ENCODE measurements at places on chromosomes 11 and 22. TPM values are rescaled to one million over a fixed set of nuclear protein-coding genes. Genes with fewer than 3 reads are reported as not detected.

DNA sequence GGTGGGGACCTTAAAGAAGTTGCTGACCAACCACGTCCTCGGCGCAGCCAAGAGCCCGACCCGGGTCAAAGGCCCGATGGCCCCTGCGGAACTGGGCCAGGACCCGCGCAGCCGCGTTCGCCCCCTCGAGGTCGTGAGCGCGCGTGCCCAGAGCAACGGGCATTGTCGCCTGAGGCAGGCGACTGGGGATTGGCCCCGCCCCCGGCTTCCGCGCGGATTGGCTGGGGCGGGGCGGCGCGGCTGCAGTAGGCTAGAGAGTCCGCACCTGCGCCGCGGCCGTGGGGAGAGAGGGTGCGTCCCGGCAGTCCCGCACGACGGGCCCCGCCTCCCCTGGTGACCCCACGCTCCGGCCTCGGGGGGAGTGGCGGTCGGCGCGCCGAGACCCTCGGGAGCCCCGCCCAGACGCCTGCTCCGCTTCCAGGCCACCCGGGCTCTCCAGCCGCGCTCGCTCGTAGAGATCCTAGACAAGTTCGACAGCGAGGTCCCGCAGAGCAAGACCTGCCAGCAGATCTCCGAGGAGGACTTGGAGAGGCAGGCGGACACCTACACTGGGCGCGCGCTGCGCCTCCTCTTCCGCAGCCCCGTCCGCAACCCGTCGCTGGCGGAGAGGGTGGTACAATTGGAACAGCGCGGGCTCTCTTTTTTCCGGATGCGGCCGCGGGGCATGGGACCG lies 8.3 kb upstream of the PPIL2 start:
- H3K4me1 ChIP-seq = peaks cover 13% of the 10 kb centered on the region
- H3K27me3 ChIP-seq = no peaks in the 10 kb centered on the region
- peak; percentile 83 for DNase-seq
- peak overlapping the region; percentile 82 for H3K4me3 ChIP-seq
- peak overlapping the region; percentile 22 for H3K27ac ChIP-seq

GRCh38 chr11:83922953-83923352 lies 636.8 kb upstream of the CCDC90B start:
- H3K36me3 ChIP-seq = no peaks in the 10 kb centered on the region
- no peaks in the 10 kb centered on the region for H3K27me3 ChIP-seq
- no peak overlapping the region for H3K27ac ChIP-seq
- H3K4me1 ChIP-seq = no peaks in the 10 kb centered on the region

DNA sequence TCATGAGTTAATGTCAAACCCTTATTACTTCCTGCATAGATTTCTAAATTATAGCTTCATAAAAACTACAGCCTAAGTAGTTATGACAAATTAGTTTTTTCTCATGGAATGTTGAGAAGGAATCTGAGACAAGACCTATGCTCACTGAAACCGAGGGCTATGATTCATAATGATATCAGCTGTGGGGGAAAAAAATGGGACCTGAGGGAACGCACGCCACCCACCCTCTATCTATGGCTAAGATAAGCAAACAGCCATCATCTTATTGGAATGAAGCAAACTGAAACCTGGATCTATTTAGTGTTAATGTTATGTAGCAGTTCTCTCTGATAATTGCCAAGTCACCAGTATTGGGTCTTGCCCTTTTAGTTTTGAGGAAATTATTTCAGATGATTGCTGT lies 906.9 kb upstream of the RAG2 start:
- H3K4me3 ChIP-seq = no peak overlapping the region
- no peaks in the 10 kb centered on the region for H3K27me3 ChIP-seq
- no peak for DNase-seq
- H3K27ac ChIP-seq = no peak overlapping the region
- no peaks in the 10 kb centered on the region for H3K36me3 ChIP-seq

- peaks cover 29% of the 10 kb centered on the region for H3K27me3 ChIP-seq
- no peak for DNase-seq
- H3K27ac ChIP-seq = no peak overlapping the region
- H3K36me3 ChIP-seq = no peaks in the 10 kb centered on the region
Measured at GRCh38 chr11:43967661-43968060, 25.2 kb downstream of the C11orf96 start.

DNA sequence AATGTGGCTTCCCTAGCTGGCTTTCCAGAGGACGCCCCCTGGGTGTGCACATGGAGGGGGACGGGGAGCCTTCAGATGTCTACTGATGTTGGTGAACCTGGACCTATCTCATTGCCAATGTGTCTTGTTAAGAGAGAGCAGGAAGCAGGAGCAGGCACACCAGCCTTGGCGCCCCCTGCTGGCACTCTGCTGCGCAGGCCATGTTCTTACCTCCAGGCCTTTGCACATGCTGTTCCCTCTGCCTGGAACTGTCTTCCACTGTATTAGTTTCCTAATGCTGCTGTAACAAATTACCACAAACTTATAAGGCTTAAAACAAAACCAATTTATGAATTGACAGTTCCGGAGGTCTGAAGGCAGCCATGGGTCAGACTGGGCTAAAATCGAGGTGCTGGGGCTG lies 23.6 kb upstream of the MN1 start:
- H3K27me3 ChIP-seq = no peaks in the 10 kb centered on the region
- no peak overlapping the region for H3K4me3 ChIP-seq
- H3K4me1 ChIP-seq = no peaks in the 10 kb centered on the region
- H3K27ac ChIP-seq = no peak overlapping the region

GRCh38 chr11:83681031-83681781 lies 395.0 kb upstream of the CCDC90B start:
- DNase-seq = no peak
- no peak overlapping the region for H3K27ac ChIP-seq
- no peaks in the 10 kb centered on the region for H3K4me1 ChIP-seq
- no peaks in the 10 kb centered on the region for H3K36me3 ChIP-seq
- peaks cover 4% of the 10 kb centered on the region for H3K27me3 ChIP-seq
- H3K4me3 ChIP-seq = no peak overlapping the region

GRCh38 chr11:94885581-94885980 lies 87.8 kb downstream of the CWC15 start:
- DNase-seq = no peak

DNA sequence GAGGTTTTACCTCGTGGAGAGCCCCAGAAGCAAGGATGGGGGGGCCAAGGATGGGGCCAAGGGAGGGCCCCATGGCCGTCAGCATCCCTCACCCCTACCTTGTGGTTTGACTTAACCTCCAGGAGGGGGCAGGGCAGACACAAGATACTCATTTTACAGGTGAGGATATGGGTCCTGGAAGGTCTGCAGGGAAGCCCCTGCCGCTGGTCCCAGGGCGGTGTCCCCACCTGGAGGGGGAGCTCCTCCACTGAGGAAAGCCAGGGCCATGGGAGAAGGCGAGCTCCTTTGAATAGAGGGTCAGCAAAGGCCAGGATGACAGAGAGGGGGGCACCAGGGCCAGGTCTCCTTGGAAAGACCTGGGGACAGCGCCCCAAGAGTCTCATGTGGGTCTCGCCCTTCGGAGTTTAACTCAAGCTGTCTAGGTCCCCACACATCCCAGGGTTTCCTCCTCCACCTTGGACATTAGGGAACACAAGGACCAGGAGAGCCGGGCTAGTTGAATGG lies 5.9 kb upstream of the ADORA2A start:
- peaks cover 16% of the 10 kb centered on the region for H3K4me1 ChIP-seq
- no peak overlapping the region for H3K27ac ChIP-seq
- H3K27me3 ChIP-seq = peaks cover 3% of the 10 kb centered on the region

- H3K27ac ChIP-seq = no peak overlapping the region
- no peak overlapping the region for H3K4me3 ChIP-seq
- no peaks in the 10 kb centered on the region for H3K27me3 ChIP-seq
- no peak for DNase-seq
- peaks cover 2% of the 10 kb centered on the region for H3K36me3 ChIP-seq
Measured at GRCh38 chr11:10067629-10068300, 226.3 kb downstream of the SBF2 start.

Gene SLC5A1
- total RNA-seq = not detected

Gene IL17REL
- not detected for total RNA-seq

Gene SLC22A9
- not detected for total RNA-seq

Gene GAB4
- not detected for total RNA-seq

Gene RIMBP3B
- total RNA-seq = 0.29 TPM

Gene DEFB131B
- total RNA-seq = not detected
